Dermis blood vessel endothelial cell (primary cell): ENCODE measurements at places on chromosomes 12 and 14. TPM values are rescaled to one million over a fixed set of nuclear protein-coding genes. Genes with fewer than 3 reads are reported as not detected.

Gene CLEC4C
- total RNA-seq = not detected in 2 replicates

Gene RAD52
- 14.6 and 18.0 TPM in 2 replicates for total RNA-seq

Gene OR4K14
- total RNA-seq = not detected in 2 replicates

Gene RPS6KA5
- 3.1 and 6.1 TPM in 2 replicates for total RNA-seq

Gene KNTC1
- total RNA-seq = 24.5 and 40.2 TPM in 2 replicates

Gene NELL2
- 0.51 TPM in 1 of 2 replicates, not detected in the other for total RNA-seq

Gene RERG
- under 0.01 TPM in 1 of 2 replicates, not detected in the other for total RNA-seq

Gene MCRS1
- 58.5 and 73.9 TPM in 2 replicates for total RNA-seq

Gene CSRP2
- total RNA-seq = 21.0 and 22.8 TPM in 2 replicates

Gene RHEBL1
- total RNA-seq = 1.2 and 2.0 TPM in 2 replicates

Gene TAS2R8
- not detected in 2 replicates for total RNA-seq

Gene TMEM229B
- total RNA-seq = 1.1 and 1.4 TPM in 2 replicates

Gene ADAMTS20
- not detected in 2 replicates for total RNA-seq

Gene AQP6
- total RNA-seq = 0.05 TPM in 1 of 2 replicates, not detected in the other

Gene SRRM4
- not detected in 2 replicates for total RNA-seq

Gene KRT1
- total RNA-seq = not detected in 2 replicates

Gene L3HYPDH
- 16.6 and 41.4 TPM in 2 replicates for total RNA-seq
